NCI-H460 (cell line): ENCODE measurements at places on chromosomes 7 and 10.
A peak's percentile ranks its signal among the peaks of the same experiment; 100 is the strongest.

- no peak for DNase-seq
Measured at GRCh38 chr7:3177271-3177670, 123.8 kb upstream of the SDK1 start.

DNA sequence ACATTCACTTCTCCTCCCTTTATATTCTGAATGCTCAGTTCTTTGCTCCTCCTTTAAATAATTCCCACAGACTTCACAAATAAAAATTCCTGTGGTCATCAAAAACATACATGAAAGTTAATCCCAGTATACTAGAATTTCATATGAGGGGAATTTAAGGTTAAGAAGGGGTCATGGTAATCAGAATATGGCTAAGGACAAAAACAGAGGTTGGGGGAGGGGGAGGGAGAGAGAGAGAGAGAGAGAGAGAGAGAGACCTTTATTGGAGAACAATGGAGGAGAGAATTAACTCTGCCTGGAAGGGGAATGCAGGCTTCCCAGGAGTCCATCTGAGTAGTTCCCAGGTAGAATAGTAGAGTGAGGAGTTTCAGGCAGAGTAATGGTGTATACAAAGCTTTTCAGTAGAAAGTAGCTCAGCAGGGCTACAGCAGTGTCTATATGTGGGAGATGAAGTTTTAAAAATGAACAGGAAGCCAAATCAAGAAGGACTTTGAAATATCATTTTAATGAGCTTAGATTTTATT is 5.2 kb upstream of the CUBN start:
- DNase-seq: no peak

DNA sequence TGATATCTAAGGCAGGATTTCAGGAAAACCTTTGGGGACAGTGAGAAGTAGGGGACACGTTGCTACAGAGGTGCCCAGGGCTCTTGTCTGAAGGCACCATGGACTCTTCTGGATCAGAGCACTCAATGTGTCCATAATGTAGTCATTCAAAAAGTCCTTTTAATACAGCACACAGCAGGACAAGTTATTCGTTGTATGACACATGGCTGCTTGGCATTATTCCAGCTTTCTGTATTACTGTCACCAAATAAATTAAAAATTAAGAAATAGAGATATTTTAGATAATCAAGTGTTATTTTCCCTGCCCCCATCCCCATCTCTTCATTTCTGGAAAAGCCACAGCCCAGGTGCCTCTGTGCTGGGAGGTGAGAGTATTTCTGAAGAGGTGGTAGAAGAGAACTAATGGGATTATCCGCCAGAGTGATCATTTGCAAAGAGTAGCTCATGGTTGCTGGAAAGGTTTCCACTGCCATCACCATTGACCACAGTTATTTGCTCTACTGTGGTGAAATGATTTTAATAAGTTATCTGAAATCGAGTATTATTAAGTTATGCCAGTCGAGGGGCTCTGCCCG is 83.0 kb downstream of the CXCL12 start:
- no peak for DNase-seq

GRCh38 chr10:113524120-113524519 is 28.7 kb upstream of the HABP2 start:
- DNase-seq: no peak

GRCh38 chr7:30168835-30169573 is 34.2 kb downstream of the MTURN start:
- DNase-seq: no peak

DNA sequence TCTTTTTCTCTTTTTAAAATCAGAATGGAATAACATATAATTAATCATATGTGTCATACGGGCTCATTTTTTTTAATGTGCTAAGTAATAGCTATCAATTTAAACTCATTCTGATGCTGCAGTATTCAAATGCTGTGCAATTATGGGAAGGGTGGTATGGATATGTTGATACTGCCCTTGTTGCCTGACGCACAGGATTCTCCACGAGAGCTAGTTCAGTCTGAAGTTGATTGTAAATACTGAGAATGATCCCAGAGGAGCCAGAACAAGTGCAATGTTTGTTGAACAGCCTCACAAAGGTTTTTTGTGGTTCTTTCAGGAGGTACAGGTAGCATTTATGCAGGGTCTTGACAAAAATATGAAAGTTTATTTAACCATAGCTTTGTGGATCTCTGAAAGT is 13.4 kb downstream of the NPY start:
- no peak for DNase-seq

DNA sequence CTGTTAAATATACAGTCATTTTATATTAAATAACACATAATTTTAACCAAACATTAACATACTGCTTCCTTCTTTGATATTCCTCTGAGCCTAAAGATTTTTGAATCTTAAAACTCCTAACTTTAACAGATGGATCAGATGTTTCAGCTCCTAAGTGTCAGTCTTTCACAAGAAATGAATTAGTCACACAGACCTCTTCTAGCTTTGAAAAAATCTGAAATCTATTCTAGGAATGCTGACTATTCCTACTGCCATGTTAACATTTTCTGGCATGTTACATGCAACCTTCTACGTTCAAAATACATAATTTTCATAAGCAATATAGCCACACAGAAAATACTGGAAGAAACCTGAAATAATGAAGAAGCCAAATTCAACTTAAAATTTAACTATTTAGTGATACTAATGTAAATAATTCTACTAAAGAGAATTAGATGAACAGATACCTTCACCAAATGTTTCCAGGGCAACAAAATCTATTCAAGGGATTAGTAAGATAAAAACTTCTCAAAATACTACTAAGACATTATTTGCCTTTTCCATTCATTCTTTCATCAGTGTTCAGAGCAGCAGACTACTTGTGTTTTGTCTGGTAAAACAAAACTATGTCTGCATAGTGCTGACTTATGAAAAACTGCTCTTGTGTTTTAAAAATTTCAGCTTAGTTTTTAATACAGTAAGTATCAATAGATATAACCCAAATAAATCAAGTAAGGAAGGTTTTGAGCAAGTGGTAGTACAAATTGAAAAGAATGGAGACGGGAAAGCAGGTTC is 9.2 kb downstream of the JMJD1C start:
- DNase-seq: no peak

DNA sequence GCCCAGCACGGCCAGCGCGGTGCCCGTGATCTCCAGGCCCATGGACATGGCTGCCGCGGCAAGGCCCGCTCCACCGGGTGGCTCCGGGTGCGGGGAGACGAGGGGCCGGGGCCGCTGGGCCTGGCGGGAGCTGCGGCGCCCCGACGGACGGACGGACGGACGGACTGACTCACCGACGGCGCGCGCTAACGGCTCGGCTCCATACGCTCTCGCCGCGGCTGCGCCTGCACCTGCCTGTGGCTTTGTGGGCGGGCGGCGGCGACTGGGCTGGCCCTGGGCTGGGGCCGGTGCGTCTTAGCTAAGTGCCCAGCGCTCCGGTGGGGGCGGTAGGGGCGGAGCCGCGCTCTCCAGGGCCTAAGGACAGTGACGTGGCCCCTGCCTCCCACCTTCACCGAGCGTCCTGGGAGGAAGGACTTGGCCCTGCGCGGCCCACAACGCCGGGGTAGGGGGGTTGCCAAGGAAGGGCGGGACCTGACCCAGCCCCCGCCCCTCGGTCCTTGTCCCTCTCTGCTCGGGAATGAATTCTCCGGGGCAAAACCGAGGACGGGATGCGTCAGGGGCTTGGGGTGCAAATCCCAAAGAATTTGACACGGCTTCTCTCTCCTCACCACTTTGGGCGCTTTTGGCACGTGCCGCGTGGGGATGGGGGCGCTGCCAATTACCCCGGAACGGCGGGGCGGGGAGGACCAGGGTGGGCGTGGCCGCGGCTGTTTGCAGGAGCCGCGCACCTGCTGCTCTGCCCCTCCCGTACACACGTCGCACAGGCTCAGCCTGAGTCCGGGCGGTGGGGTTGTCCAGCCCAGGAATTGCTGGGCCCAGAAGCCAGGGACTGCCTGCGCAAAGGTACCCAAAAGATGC is at the start of gene CLDN3:
TSS of gene CLDN3 (minus strand) at position 269 of the 858 bp plus-strand sequence. CDS start at position 48, 221 bp downstream.
- DNase-seq: peak; percentile 15

GRCh38 chr10:7027237-7027912 is 383.5 kb downstream of the SFMBT2 start:
- DNase-seq: no peak

- DNase-seq: no peak
Measured at GRCh38 chr10:47458466-47459154, 25.3 kb downstream of the ANXA8 start.

DNA sequence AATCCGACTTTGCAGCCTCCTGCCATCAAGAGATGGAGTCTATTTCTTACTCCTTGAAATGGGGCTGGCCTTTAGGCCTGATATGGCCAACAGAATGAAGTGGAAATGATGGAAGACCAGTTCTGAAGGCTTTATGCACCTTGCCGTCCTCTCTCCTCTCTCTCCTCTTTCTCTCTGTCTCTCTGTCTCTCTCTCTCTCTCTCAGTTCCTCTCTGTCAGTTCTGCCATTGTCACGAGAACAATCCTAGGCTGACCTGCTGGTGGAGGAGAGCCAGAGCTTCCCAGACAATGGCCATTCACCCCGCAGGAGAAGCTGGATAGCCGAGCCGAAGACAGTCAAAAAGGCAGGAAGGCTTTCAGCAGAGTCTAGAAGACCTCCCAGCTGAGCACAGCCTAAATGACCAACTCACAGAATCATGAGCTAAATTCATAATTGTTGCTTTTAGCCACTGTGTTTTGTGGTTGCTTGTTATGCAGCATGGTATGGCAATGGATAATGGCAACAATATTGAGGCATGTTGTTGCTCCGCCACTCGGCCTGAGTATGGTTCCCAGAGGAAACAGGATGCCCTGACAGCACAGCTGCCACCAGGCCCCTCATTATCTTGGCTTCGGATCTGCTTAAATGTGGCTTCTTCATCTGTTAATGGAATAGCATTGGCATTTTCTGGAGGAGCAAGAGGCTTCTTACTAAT is 35.5 kb downstream of the FRMPD2 start:
- no peak for DNase-seq

DNA sequence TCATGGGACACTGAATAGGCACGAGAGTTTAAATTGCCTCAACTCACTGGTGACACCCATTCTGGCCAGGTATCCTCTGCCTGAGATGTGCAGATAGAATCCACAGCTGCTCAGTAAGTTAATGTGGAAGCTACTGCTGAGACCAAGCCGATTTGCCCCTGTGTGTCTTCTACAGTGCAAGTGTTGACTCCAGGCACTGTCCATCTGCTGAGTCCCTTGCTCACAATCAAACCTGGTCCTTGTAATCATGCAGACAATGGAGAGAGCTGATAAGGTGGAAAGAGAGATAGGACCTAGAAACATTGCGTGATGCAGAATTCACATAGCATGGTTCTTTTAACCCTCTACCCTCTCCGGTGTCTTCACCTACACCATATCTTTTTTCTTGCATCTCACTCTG is 101.4 kb downstream of the ITGB8 start:
- DNase-seq: no peak

GRCh38 chr10:95221124-95221523 is 27.1 kb downstream of the ACSM6 start:
- DNase-seq: no peak

- DNase-seq: no peak
Measured at GRCh38 chr7:122133477-122133876, 10.6 kb downstream of the AASS start.

DNA sequence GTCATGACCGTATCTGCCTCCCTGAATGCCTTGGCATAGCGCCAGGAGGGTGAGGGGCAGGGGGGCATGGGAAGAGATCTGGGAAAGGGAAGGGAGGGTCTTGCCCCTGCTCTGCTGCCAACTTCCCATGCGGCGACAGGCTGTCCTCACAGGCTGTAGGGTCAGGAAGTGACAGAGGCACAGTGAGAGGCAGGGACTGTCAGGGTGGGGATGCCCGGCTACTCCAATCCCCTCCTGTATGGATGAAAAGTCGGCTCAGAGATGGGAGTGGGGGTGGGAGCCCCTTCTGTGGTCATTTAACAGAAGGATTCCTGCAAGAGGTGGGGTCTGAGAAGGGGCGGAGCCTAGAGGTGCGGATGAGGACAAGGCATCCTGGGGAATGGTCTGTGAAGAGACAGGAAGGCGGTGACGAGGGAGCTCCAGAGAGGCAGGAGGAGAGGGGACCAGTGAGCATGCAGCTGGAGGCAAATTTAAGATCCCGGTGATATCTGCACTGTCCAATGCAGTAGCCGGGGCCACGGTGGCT is 20.8 kb upstream of the UNC5B start:
- no peak for DNase-seq

GRCh38 chr10:128307820-128308219 is 181.6 kb upstream of the MKI67 start:
- no peak for DNase-seq

GRCh38 chr7:28432105-28432504 is 19.8 kb downstream of the CREB5 start:
- DNase-seq: no peak

- DNase-seq: no peak
Measured at GRCh38 chr10:77101341-77101740, 536.3 kb downstream of the KCNMA1 start.

DNA sequence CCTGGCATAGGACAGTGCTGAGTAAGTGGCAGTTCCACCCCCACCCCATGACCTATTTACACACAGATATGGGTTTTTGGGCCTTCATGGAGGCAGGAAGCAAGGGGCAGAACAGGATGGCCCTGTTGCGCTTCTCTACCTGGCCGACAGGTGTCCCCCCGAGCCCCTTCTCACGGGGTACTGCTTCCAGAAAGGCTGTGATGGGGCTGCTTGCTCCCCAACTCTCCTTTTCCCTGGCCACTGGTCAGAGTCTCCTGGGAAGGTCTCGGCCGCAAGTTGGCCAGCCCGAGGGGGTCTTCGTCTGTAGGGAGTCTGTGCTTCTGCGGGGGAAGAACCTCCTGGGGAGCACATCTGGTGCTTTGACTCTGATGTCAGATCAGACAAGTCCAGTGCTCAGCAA is 139.8 kb upstream of the TNS3 start:
- no peak for DNase-seq

DNA sequence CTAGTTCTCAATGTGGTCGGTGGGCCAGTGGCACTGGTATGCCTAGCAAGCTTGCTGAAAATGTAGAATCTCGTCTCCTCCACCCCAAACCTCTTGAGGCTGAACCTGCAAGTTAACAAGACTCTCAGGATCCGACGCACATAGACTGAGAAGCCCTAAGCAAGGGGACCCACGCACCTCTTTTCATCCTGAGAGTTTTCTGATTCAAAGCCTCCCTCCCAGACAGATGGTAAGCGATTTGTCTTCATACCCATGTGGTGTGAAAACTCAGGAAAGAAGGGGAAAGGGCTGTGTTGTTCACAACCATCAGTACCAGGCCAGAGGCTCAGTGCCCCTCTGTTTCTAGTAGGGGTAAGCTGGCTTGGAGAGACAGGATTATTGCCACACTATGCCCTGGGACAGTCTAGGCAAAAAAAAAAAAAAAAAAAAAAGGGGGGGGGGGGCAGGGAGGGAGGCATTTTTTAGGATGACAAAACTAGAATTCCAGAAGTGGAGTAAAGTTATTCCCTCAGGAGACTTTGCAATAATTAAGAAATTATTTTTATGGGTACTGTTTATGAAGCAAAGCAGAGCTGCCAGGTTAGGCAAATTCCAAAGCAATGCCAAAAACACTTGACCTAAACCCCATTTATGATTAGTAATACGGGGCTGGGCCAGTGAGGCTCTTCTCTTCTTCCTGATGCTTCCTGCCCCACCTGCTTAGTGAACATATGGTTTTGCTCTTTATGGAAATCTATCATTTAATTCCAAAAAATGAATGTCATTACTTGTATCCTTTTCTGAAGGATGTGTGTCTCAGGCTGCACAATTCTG is 117.6 kb upstream of the PDLIM1 start:
- no peak for DNase-seq

GRCh38 chr7:74012842-74013249 is 15.1 kb upstream of the ELN start:
- no peak for DNase-seq

GRCh38 chr10:131314799-131315198 is 3.3 kb upstream of the TCERG1L start:
- no peak for DNase-seq
